ENCODE measurements at places on chromosomes 2 and 18.
A peak's percentile ranks its signal among the peaks of the same experiment; 100 is the strongest.

GRCh38 chr18:68822926-68823325, 25.0 kb downstream of the CCDC102B start:
- no peak for DNase-seq

- no peak for DNase-seq
Measured at GRCh38 chr2:54772110-54772509, 48.6 kb downstream of the EML6 start.

DNA sequence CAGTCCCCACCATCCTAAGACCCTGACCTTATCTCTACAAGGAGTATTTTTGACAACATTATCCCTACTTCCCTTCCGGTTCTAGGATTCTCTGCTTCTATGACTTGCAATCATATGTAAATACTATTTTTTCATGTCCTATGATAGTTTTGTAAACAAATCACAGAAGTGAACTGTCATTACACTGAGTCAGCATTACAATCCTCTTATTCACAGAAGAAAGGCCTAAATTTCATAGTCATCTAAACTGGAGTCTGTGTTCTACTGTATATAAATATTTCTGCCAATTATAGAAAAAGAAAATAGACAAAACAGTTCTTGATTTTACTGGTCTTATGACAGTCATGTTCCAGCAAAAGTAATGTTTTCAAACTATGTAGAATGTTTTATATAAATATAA, 265.1 kb downstream of the NCKAP5 start:
- no peak for DNase-seq

- no peak for DNase-seq
Measured at GRCh38 chr18:3594760-3595368, 144.9 kb downstream of the TGIF1 start.

GRCh38 chr2:104867813-104868504, 14.0 kb downstream of the POU3F3 start:
- DNase-seq = no peak

GRCh38 chr2:174623106-174623637, 25.6 kb upstream of the WIPF1 start:
- DNase-seq = no peak

GRCh38 chr18:73023975-73024374, 156.2 kb upstream of the NETO1 start:
- DNase-seq = no peak

- DNase-seq = no peak
Measured at GRCh38 chr18:25351777-25352628, at the start of gene ZNF521. Gene ZNF521, minus strand, starts transcription at chr18:25352166. Its CDS starts 1,220 bp downstream, at chr18:25350946.

GRCh38 chr18:44135741-44136140, 544.9 kb upstream of the SETBP1 start:
- DNase-seq = no peak

- DNase-seq = no peak
Measured at GRCh38 chr2:153388246-153388645, 90.3 kb downstream of the RPRM start.

- DNase-seq = no peak
Measured at GRCh38 chr2:177229442-177230242, 17.0 kb downstream of the HNRNPA3 start.

DNA sequence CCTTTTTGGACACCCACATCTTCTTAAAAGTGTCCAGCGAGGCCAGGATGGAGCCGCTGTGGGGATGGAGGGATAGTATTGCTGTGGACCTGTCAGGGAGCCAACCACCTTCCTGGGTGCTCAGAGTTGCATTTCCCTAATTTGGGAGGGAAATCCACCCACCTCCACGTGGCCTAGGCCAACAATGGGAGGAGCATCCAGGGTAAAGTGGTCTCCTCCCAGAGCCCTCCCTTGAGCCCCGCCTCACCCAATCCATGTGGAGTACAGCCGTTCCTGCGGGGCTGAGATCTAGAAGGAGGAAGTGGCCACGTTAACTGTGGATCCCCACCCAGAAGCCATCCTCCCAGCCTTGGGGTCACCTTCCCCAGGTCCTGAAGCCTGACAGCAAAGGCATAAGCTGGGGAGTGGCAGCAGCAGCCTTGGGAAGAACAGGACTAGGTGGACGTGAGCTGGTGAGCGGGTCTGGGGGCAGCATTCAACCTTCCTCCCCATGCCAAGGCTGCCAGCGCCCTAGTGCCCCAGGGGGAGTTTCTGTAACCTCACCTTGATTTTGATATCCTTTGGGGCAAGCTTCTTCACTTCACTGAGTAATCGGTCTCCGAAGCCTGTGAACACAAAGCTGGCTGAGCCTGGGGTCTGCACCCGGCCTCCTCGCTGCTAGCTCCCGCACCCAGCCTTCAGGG, 6.8 kb downstream of the ACTR1B start:
- DNase-seq = no peak

GRCh38 chr18:74163019-74163660, 14.8 kb downstream of the TIMM21 start:
- no peak for DNase-seq

DNA sequence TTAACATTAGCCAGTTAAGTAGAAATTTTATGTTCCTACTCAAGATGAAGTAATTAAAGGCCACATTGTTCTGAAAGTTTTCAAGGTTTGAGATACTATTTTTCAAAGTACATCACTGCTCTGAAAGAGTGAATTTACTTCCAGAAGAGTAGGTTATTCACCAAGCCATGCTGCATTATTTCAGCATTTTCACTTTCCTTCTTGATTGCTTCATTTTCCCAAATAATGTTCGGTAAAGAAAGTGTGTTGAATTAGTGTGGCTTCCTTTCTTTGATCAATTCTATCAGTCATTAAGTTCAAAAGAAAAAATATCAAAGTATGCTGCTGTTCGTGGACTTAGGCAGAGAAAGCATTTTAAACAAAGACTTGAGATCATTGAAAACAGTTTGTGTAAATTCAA, 310.3 kb downstream of the XIRP2 start:
- DNase-seq = no peak

DNA sequence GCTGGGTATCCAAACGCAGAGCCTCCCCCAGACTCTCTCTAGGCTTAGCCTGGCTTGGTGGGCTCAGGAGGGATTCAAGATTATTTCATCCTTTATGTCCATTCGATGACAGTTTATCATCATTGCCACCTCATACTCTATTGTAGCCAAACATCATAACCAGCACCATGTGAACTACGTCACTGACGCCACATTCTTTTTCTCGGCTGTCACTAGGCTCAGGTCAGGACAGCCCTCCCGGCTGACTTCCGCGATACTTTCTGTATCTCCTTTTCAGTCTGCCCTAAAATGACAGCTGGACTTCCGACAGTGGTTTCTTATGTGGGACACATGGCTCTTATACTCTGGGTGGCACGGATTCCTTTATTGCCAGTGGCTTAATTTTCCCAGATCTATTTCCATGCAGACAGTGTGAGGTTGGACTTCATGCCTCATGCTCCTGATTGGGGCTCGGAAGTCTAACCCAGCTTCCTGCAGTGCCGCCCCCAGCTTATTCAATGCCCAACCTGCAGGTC, 39.8 kb upstream of the SMIM21 start:
- no peak for DNase-seq

DNA sequence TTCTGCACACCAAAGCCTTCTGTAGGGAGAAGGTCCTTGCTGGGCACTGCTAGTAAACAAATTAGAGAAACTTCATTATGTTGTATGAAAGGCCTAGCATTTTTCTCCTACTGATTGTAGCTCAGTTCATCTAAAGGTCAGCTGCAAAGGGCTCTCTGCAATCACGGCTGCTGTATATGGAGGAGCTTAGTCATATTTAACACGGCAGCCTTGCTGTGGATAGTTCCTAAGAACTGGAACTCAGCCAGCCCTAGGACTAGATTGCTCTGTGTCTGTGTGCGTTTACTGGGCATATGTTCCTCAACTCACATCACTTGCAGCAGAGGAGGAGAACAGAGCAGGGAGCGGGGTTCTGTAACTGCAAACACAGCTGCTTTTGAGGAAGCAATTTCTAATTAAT, 1103.9 kb upstream of the KLHL29 start:
- no peak for DNase-seq

DNA sequence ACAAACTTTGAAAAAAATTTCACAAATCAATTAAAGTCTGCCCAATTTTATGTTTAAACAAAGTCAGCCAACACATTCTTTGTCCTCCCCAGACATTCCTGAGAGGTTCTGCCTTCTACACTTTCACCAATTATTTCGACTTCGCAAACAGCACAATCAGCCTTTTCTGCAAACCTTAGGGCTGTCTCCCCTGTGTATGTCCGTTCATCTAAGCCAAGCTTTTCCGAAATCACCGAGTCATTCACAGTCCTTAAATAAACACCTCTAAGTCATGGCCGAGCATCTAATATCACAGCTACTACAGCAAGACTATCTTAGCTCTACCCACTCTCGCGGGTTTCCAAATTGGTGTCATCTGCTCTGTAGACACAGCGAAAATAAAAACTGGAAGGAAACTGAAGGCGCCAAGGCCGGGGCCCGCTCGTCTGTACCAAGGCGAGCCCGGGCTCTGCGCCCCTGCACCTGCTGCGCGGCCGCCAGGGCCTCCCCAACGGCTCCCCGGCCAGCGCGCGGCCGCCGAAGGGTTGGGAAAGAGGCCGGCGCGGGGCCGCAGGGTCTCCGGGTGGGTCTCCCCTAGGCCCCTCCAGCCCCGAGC, 730 bp downstream of the ODC1 start:
- DNase-seq = peak; percentile 40

- DNase-seq = no peak
Measured at GRCh38 chr2:70574618-70575017, 21.0 kb upstream of the TGFA start.

DNA sequence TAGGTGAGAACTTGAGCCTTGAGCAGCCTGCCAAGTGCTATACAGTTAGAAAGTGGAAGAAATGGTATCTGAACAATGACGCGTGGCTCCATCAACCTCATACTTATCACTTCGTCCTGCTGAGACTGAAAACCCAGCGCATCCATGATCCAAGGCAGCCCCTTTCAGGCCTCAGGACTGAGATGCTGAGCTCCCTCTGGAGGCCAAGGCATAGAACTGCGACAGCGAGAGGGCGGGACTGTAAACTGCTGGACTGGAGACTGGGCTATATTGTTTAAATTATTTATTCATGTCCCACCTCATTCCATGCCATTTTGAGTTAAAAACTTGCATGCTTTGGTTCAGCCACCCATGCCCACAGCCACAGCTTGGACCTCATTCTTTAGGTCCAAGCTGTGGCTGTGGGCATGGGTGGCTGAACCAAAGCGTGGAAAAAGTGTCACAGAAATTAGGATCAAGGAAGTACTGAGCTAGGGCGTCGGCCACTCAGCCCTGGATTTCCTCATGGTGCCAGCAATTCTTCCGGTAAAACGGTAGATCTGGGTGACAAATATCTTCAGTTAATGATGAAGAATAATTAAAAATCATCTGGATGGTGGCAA, 195.5 kb downstream of the L3MBTL4 start:
- no peak for DNase-seq

GRCh38 chr2:40339026-40339425, 112.9 kb downstream of the SLC8A1 start:
- no peak for DNase-seq

DNA sequence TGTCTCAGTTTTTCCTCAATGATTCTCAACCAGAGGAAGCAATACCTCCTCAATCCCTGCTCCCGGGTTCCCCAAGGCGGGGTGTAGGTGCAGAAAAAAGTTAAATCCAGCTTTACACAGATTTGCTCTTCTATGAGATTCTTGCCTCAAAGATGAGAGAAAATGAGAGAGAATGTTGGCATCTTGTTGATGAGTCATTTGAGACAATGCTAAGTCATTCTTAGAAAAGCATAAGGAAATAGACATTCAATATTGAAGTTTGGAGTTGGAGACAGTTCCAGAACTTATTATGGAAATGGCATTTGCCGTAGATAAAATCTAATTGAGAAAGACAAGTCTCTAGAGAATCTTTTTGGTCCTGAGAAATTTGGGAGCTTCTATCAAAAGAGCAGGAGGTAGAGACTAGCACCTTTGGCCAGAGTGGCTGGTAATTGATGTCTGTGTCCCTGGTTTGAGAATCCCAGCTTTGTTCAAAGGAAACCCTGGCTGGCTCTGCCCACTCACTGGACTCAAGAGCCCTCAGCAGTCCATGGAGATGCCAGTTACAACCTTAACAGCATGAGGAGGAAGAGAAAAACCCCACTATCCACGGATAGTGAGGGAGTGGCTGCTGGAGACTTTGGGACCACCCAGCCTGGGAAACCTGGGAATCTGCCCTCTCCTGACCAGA, 181.2 kb downstream of the FAM124B start:
- DNase-seq = no peak

GRCh38 chr2:7510353-7510752, 593.1 kb downstream of the RNF144A start:
- DNase-seq = no peak

- no peak for DNase-seq
Measured at GRCh38 chr2:1907291-1907690, 163.0 kb upstream of the PXDN start.

- no peak for DNase-seq
Measured at GRCh38 chr2:24272161-24272802, 88.1 kb downstream of the ITSN2 start.

GRCh38 chr2:136844546-136844945, 79.2 kb downstream of the THSD7B start:
- DNase-seq = no peak

- DNase-seq = no peak
Measured at GRCh38 chr2:238155051-238155760, 3.6 kb upstream of the ERFE start.

GRCh38 chr2:127575941-127576432, 40.5 kb downstream of the MYO7B start:
- DNase-seq = no peak

GRCh38 chr2:176099159-176099727, 352 bp upstream of the HOXD12 start:
- DNase-seq = no peak

DNA sequence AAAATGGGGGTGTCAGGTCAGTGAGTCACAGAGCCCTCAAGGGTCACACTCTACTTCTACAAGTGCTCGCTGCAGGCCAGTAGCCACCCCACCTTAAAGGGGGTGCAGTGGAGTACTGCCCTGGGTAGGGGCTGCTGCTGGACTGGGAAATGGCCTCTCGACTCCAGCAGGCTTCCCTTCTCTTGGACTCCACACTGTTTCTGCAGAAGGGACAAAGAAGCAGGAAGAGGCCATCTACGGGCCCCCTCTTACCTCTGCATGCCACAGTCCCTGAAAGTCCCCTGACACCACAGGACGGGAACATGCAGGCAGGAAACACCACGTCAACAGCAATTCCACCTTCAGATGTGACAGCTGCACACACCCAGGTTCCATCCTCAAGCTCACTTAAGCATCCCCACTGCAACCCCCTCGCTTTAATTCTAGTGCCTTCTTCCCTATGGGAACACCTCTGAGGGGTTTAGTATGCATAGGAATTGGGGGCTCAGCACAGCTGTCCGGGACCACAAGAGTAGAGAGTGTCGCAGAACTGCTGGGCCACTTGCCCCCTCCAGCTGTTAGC, 22.3 kb downstream of the SNED1 start:
- no peak for DNase-seq

GRCh38 chr18:10101729-10102128, 187.9 kb downstream of the VAPA start:
- DNase-seq = no peak

GRCh38 chr18:37607281-37607680, 41.7 kb upstream of the CELF4 start:
- no peak for DNase-seq
